ENCODE measurements at places on chromosomes 1 and 21. TPM values are rescaled to one million over a fixed set of nuclear protein-coding genes. Genes with fewer than 3 reads are reported as not detected.

Gene IFI44L
- total RNA-seq: 6.5 TPM

Gene MAPKAPK2
- 62.4 TPM for total RNA-seq

Gene PGLYRP3
- total RNA-seq: not detected

Gene CFAP107
- not detected for total RNA-seq

Gene UBASH3A
- not detected for total RNA-seq

Gene UBE2Q1
- 24.5 TPM for total RNA-seq

Gene OR2G3
- not detected for total RNA-seq

Gene WNT3A
- total RNA-seq: not detected

Gene THEM5
- total RNA-seq: not detected

Gene GJB5
- not detected for total RNA-seq

Gene IQCC
- total RNA-seq: 0.66 TPM

Gene CDC73
- total RNA-seq: 46.3 TPM

Gene MAEL
- 1.2 TPM for total RNA-seq

Gene LRRC53
- not detected for total RNA-seq

Gene ANXA9
- total RNA-seq: 0.13 TPM

Gene KRTAP11-1
- total RNA-seq: not detected

Gene RBP7
- total RNA-seq: 12.9 TPM

Gene EDN2
- total RNA-seq: 1.2 TPM

Gene RHD
- total RNA-seq: not detected

Gene SLAMF8
- 4.6 TPM for total RNA-seq

Gene TP73
- not detected for total RNA-seq

Gene PLEKHG5
- 7.5 TPM for total RNA-seq

Gene SLFNL1
- 0.52 TPM for total RNA-seq

Gene RAB3GAP2
- 23.0 TPM for total RNA-seq

Gene TMEM125
- 0.26 TPM for total RNA-seq

Gene C1orf94
- not detected for total RNA-seq

Gene FCAMR
- total RNA-seq: not detected

Gene USH2A
- under 0.01 TPM for total RNA-seq

Gene STYXL2
- 0.32 TPM for total RNA-seq

Gene TSPEAR
- 0.23 TPM for total RNA-seq

Gene VWA5B1
- total RNA-seq: not detected
